Left ventricle myocardium inferior (tissue), 1 donor: ENCODE measurements at places on chromosomes 11 and 22.

- H3K36me3 ChIP-seq = peaks cover 32% of the 10 kb centered on the region
- DNase-seq = no peak
- H3K4me3 ChIP-seq = peak within 1 kb of the TSS; percentile 100
These were observed at the start of gene C11orf68 for GRCh38 chr11:65918211-65919140. Gene C11orf68, minus strand, starts transcription at chr11:65919062. Its CDS starts 31 bp downstream, at chr11:65919031.

DNA sequence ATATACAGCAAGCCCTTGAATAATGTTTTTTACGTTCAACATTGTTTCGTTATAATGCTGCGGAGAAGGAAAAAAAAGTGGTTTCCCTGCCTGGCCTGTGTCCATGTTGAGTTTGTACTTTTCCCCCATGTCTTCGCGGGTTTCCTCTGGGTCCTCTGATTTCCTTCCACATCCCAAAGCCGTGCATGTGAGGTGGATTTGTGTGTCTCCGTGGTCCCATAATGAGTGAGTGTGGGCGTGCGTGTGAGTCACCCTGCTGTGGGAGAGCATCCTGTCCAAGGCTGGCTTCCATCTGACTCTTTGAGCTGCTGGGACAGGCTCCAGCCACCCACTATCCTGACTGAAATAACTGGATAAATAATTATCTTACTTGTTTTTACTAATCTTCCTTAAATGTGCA, 29.6 kb upstream of the SNX19 start:
- H3K4me3 ChIP-seq = no peak overlapping the region
- H3K36me3 ChIP-seq = no peaks in the 10 kb centered on the region
- H3K4me1 ChIP-seq = peaks cover 20% of the 10 kb centered on the region

DNA sequence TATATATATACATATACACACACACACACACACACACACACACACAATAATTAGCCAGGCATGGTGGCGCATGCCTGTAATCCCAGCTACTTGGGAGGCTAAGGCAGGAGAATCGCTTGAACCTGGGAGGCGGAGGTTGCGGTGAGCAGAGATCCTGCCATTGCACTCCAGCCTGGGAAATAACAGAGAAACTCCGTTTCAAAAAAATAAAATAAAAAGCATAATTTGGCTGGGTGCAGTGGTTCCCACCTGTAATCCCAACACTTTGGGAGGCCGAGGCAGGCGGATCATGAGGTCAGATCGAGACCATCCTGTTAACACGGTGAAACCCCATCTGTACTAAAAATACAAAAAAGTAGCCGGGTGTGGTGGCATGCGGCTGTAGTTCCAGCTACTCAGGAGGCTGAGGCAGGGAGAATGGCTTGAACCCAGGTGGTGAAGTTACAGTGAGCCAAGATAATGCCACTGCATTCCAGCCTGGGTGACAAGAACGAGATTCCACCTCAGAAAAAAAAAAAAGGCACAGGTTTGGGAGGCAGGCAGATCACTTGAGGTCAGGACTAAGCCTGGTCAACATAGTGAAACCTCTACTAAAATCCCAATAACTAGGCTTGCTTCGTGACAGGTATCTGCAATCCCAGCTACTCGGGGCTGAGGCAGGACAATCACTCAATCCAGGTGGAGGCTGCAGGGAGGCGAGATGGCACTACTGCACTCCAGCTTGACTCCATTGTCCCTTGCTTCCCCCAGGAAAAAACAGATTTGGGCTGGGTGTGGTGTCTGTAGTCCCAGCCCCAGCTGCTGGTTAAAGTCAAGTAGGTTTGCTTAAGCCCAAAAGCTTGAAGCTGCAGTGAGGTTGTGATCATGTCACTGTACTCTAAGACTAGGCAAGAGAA, 11.8 kb upstream of the WDR74 start:
- no peak for DNase-seq
- no peak overlapping the region for H3K4me3 ChIP-seq
- H3K36me3 ChIP-seq = peaks cover 33% of the 10 kb centered on the region
- H3K4me1 ChIP-seq = peaks cover 38% of the 10 kb centered on the region

DNA sequence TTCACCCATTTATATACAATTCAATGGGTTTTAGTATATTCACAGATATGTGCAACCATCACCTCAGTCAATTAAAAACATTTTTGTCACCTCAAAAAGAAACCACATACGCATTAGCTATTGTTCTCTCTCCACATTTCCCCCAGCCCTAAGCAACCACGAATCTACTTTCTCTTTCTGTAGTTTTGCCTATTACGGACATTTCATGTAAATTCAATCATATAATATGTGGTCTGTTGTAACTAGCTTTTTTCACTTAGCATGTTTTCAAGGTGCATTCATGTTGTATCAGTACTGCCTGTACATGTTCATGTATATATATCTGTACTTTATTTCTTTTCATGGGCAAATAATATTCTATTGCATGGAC, 104.7 kb upstream of the RRM1 start:
- no peak overlapping the region for H3K4me3 ChIP-seq
- no peaks in the 10 kb centered on the region for H3K36me3 ChIP-seq
- H3K4me1 ChIP-seq = peaks cover 23% of the 10 kb centered on the region

DNA sequence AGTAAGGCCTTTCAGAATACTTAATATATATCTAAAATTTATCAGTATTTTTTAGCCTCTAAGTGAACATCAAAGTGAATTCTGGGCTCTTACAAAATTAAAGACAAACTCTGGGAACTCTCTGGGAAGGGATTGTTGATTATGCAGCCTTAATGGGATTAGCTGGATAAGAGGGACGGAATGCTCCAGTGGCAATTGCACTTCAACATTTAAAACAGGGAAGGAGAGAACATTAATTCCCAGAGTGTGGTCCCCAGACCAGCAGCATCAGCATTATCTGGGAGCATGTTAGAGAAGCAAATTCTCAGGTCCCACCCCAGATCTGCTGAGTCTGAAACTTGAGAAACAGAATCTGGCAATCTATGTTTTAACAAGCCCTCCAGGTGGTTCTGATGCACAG, 46.5 kb downstream of the POLD3 start:
- H3K4me3 ChIP-seq = no peak overlapping the region
- no peak for DNase-seq
- no peaks in the 10 kb centered on the region for H3K27me3 ChIP-seq
- peak overlapping the region; percentile 2 for H3K27ac ChIP-seq
- H3K36me3 ChIP-seq = peaks cover 49% of the 10 kb centered on the region

GRCh38 chr11:71499125-71499524, 27.9 kb upstream of the KRTAP5-7 start:
- H3K27ac ChIP-seq = no peak overlapping the region
- peaks cover 20% of the 10 kb centered on the region for H3K4me1 ChIP-seq
- no peaks in the 10 kb centered on the region for H3K27me3 ChIP-seq
- DNase-seq = no peak

DNA sequence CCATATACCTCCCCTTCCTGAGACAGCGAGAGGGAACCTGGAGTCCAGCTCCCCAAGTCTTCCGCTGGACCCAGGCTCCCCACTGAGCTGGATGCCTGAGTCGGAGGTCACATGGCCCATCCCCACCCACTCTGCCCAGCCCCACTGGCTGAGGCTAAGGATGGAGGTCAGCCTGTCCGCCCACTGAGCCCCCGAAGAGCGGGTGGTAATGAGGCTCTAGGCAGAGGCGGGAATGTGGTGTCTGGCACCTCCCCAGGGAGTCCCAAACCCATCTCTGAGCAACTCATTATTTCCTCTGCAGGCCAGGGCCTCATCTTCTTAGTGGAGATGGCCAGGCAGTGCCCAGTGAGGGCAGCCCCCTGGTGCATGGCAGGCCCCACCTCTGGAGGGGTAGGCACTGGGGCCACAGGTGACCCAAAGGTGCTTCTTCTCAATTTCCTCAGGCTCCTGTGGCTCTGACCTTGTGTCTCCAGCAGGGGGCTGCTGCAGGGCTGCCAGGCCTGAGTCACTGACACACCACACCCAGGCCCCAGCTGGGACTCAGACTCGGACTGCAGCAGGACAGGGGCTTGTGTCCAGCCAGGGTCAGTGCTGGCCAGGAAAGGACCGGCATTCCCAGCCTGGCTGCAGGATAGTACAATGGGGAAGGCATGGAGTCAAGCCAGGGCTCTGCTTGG, 10.2 kb upstream of the PDE2A start:
- no peaks in the 10 kb centered on the region for H3K27me3 ChIP-seq
- H3K36me3 ChIP-seq = peaks cover 44% of the 10 kb centered on the region
- H3K27ac ChIP-seq = peak overlapping the region; percentile 80
- no peak overlapping the region for H3K4me3 ChIP-seq
- H3K4me1 ChIP-seq = peaks cover 70% of the 10 kb centered on the region

DNA sequence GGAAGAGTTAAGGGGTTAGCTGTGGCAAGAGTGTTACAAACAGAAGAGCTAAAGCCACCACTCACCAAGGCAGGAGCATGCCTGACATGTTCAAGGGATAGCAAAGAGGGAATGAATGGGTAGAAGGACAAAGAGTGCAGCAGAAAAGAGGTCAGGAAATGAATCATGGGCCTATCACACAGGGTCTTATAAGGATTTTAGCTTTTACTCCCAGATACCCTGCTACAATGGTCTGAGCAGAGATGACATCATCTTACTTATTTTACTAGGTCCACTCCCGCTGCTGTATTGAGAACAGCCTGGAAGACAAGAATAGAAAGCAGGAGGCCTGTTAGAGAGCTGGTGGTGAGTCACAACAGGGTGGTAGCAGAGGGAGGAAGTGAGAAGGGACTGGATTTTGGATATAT, 9.8 kb downstream of the TRAF6 start:
- H3K27ac ChIP-seq = peak overlapping the region; percentile 41
- H3K4me3 ChIP-seq = no peak overlapping the region
- no peak for DNase-seq
- H3K4me1 ChIP-seq = peaks cover 53% of the 10 kb centered on the region
- H3K36me3 ChIP-seq = peaks cover 47% of the 10 kb centered on the region
- H3K27me3 ChIP-seq = no peaks in the 10 kb centered on the region

DNA sequence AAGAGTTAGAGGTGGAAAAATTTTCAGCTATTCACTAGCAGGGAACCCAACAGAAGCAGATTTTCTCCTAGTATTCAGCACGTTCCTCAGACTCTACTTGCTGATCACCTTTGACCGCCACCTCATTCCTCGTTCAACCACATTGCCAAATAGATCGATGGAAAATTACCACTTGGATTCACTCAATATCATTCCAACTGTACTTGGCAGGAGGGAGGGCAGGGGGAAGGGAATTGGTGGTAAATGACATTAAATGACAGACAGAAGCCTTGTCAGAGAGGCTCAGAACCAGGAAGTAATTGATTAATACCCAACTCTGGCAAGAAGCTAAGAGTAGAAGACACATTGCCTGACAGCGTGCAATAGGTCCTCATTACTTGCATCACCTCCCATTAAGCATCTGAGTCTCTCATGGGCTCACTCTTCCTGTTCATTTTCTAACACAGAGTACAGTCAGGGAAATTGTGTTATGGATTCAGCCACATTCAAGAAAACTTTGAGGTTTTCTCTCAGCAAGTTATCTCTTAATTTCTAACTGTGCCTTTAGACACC, 240.5 kb upstream of the FAT3 start:
- H3K27me3 ChIP-seq = no peaks in the 10 kb centered on the region
- DNase-seq = no peak
- no peak overlapping the region for H3K27ac ChIP-seq

DNA sequence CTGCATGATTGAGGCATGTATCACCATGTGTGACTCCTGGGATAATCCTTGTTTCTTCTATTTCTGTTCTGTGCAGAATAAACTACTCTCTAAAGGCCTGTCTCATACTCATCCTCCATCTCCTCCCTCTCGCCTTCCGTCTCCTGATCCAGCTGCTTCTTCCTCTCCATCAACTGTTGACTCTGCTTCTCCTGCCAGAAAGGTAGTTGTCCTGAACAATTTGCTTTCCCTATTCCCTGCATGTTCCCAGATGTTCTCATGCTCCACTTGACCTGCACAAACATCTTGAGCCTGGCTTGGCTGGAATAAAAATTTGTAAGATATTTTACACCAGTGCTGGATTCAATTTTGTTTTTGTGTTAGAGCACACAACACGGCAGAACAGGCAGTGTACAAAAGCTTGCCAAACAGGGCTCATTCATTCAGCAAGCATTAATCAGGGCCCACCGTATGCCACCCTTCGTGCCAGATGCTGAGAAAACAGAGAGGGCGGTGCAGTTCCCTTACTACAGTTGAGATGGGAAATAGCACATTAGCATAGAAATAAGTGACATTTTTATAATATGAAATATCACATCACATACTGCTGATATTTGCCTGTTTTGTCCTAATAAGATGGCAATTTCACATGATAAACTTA, 133.3 kb upstream of the PARVA start:
- H3K4me3 ChIP-seq = no peak overlapping the region
- H3K36me3 ChIP-seq = peaks cover 26% of the 10 kb centered on the region
- no peaks in the 10 kb centered on the region for H3K27me3 ChIP-seq
- peak overlapping the region; percentile 57 for H3K27ac ChIP-seq
- peaks cover 74% of the 10 kb centered on the region for H3K4me1 ChIP-seq

DNA sequence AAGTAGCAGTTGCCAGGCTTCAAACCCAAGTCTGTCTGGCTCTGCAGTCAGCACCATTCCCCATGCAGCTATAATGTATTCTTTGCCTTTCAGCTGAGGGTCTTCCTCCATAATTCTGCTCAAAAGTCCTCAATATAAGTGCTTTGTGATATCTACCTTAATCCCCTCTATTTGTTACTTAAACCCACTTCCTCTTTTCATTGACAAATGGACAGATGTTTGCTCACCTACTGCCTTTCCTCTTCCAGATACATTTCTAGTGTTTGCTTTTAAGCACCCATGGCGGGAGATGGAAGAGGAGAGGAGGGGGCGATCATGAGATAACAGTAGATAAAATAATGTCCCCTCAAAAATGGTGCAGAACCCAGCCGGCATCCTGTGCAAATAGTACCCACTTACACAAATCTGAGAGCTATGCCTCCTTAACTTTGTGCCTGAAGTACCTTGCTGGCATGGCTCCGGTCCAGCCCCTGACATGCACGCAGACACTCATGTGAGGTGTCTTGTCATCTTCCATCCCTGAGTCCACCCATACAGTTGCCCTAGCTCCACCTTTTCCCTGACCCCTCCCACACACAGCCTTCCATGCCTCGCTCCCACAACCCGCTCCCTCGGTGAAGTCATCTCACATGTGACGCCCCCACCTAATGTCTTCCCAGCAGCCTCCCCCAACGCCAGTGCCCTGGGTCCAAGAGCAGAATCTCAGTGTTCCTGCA, 109.6 kb downstream of the TRIM29 start:
- H3K4me1 ChIP-seq = no peaks in the 10 kb centered on the region
- no peak overlapping the region for H3K4me3 ChIP-seq
- no peak for DNase-seq
- H3K36me3 ChIP-seq = no peaks in the 10 kb centered on the region

- peaks cover under 1% of the 10 kb centered on the region for H3K36me3 ChIP-seq
- H3K27ac ChIP-seq = no peak overlapping the region
These were observed 6.3 kb downstream of the TMEM121B start for GRCh38 chr22:17114898-17115235.
